ENCODE measurements at places on chromosomes 2 and 18.

DNA sequence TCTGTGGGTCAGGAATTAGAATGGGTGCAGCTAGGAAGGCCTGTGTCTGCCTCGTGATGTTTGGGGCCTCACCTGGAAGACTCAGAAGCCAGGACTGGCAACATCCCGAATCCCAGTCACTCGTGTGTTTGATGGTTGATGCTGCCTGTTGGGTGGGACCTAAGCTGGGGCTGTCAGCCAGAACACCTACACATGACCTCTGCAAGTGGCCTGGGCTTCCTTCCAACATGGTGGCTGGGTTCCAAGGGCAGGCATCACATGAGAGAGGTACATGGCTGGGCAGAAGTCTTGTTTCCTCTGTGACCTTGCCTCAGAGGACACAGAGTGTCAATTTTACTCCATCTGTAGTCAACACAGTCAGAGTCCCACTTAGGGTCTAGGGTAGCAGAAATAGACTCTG is 177.8 kb downstream of the GBX2 start:
- DNase-seq: no peak

DNA sequence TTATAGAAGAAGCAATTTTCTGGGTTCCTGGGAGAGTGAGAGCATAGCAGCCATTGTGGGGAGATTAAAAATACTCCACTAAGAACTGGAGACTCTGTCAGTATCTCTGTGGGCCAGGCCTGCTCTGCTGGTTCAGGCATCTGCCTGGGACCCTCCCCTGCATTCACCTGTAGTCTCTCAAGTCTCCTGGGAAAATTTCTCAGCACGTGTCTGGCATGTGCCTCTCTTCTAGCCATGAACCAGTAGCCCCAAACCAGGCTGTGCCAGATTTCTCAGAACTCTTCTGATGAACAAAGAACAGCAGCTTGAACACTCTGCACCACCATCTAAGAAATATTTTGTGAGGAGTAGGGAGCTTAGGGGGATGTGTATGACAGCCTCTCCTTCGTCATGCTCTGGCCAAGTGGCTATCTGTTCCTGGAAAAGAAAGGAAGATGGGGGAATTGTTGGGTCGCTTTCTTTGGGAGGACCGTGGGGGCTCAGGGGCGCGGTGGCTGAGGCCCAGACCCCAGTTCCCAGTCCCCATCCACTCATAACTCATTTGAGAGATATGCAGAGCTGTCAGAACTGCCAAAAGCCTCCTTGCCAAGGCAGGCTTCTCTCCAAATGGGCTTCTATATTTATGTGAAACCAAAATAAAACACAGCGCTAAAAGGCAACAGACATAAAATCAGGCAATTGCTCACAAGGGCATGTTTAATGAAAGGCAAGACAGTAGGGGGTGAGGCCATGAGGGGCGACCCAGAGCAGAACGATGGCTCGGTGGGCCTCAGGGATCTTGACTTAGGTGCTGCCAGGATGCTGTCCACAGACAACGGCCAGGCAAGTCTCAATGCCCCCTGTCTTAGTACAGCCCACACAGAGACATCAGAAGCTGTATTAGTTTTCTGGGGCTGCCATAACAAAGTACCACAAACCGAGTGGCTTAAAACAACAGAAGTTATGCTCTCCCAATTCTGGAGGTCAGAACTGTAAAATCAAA is 114.7 kb upstream of the TNP1 start:
- no peak for DNase-seq

DNA sequence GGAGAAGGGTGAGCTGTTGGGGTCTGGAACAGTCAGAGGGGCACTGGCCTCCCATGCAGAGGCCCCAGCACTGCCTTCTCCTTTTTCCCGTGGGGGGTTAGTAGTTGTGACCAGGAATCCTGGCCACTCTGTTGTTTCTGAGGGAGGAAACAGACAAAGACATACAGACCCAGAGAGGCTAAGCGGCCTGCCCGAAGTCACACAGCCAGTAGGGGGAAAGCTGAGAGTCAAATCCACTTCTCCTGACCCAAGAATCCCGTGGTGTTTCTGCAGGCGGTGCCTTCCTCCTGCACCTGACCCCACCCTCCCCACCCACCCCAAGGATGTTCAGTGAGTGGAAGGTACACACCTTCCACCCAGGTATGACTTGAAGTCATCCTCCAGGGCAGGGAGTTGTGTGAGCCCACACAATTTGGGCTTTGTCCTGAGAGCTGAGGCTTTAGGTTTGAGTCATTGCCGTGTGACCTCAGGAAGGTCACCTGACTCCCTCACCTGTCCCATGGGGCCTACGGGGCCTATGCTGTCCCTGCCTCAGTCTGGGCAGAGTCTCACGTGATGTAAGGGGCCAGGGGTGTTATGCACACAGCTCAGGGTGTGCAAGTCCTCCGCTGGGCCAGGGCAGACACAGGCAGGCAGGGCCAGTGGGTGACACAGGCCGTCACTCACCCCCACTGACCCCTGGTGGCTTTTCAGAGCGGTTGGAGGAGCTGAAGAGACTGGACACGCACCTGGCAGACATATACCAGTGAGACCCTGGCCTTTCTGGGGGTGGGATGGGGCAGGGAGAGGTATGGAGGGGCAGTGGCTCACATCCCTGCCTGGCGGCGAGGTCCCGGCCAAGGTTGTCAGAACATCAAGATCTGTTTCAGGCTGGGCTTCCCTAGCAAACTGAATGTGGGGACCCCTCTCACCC is 5.0 kb downstream of the NT5DC4 start:
- DNase-seq: no peak

GRCh38 chr2:203605302-203605701 is 70.2 kb upstream of the RAPH1 start:
- no peak for DNase-seq

GRCh38 chr18:35514752-35515459 is 17.1 kb upstream of the INO80C start:
- DNase-seq: no peak

GRCh38 chr2:121790276-121790956 is 35.0 kb downstream of the TSN start:
- no peak for DNase-seq

DNA sequence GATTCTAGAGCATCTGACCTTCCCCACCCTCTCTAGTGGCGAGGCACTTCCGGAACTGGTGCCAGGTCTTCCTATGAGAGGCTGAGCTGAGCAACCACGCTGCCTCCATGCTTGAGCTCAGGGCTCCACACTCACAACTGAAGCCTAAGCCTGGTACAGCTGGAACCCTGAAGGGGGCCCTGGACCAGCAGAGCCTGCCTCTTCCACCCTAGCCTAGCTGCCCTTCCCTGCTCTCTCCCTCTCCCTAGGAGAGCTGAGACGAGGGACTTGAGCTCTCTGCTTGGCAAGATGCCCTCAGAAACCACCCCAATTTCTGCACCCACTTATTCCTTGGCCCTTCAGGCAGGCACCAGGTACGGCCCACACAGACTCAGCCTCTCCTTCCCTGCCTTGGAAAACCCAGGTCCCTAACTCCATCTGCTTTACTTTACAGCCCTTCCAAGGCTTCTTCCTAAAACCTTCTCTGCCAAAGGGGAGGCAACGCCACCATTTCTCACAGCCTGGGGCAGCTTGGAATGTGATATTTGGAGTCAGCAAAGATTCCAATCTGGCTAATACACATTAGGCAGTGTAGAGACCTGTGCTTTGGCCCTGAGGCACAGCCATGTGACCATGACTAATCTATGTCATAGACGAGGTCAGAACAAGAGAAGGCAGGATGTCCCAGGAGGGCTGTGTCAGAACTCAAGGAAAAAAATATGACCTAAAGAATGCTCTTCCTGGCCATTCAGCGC is 18.8 kb downstream of the COX7A2L start:
- no peak for DNase-seq

- no peak for DNase-seq
These were observed 35.1 kb downstream of the GALM start for GRCh38 chr2:38700881-38701458.

DNA sequence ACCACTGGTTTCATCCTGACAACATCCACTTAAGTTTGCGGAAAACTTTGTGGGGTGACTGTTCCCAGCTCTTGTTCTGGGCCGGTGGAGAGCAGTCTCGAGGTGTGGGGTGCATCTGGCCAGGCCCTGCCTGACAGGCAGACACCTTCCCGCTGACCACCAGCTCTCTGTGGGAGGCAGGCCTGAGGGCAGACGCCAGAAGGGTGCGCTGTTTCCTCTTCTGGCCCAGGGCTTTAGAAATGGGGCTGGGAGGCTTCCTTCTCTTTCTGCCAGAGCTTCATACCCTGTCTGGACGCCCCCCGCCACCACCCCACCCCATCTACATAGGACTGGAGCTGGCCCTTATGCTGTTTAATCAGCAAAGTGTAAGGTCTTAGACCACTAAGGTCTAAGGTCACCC is 263.8 kb downstream of the LOXHD1 start:
- DNase-seq: no peak
